NCI-H1694 (cell line): ENCODE measurements at places on chromosomes 5 and 9.

GRCh38 chr9:128191406-128192046 lies at the start of gene CIZ1:
Gene CIZ1 (minus strand): TSS chr9:128191572. CDS start chr9:128190857, 715 bp downstream.
- no peak for DNase-seq

DNA sequence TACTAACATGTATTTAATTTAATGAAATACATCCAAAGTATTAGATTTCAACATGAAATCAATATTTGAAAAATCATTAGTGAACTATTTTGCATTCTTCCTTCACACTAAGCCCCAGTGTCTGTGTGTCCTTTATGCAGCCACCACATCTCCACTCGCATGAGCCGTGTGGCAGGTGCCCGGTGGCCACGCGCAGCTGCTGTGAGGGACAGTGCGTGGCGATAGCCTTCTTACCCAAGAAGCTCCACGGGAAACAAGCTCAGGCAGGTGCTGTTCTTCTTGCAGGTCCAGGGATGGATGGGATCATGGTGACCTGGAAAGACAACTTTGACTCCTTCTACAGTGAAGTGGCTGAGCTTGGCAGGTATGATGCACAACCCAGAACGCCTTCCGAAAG lies 79.3 kb upstream of the OTULINL start:
- DNase-seq: no peak

GRCh38 chr9:97773091-97773490 lies 76.0 kb upstream of the XPA start:
- DNase-seq: no peak

- no peak for DNase-seq
Measured at GRCh38 chr5:180589771-180590542, 1.3 kb downstream of the SCGB3A1 start.

GRCh38 chr9:70746316-70746715 lies 331.9 kb upstream of the KLF9 start:
- no peak for DNase-seq

GRCh38 chr9:77794985-77795384 lies 146.9 kb upstream of the GNA14 start:
- no peak for DNase-seq

DNA sequence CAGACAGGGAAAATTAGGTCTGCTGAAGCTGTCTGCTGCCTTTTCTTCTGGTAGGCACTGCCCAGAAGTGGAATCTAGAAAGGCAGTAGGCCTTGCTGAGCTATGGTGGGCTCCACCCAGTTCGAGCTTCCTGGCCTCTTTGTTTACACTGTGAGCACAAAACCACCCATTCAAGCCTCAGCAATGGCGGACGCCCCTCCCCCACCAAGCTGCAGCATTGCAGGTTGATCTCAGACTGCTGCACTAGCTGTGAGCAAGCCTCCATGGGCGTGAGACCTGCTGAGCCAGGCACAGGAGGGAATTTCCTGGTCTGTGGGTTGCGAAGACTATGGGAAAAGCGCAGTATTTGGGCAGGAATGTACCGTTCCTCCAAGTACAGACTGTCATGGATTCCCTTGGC lies 18.5 kb downstream of the AGTPBP1 start:
- no peak for DNase-seq

GRCh38 chr9:96241391-96241809 lies 60.6 kb downstream of the HSD17B3 start:
- DNase-seq: no peak

DNA sequence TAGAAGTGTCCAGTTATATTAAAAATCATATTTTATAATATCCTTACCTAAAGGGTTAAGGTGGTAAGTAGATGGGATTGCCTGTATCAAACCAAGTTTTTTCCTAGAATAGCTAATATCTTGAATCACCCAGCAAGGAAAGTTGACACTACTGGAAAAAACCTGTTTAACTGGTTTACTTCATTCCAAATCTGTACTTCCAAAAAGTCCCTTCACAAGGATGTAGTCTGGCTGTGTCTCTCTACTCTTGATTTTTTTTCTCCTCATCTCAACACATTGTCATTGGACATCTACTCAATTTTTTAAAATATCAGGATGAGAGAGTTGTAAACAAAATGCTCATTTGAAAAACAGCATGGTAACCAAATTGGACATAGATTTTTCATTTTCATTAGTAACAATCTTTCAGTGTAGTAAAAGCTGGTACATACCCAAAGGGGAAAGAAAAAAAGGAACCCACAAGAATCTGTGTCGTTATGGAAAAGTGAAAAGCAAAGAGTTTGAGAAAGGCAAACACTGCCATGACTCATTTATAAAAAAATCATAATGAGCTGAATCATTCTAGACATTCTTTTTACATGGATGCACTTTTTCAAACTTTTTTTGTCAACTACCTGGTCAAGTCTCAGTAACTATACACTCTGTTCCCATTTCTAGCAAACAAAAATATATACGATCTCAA lies 173.5 kb downstream of the GLIS3 start:
- no peak for DNase-seq

DNA sequence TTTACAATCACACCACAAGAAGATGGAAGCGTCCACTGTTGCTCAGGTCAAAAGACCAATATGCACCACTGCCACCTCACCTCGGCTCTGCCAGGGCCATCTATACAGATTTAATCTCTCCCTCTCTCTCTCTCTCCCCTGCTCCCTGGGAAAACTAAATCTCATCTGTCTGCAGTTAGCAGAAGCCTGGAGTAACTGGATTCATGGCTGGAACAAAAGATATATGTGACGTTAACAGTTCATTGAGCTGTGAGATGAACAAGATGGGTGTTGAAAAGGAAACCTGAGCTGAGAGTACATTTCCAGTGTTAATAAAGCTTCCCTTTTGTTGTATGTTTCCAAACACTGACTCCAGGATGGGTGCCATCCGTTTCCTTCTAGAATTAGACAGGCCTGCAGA lies 369.7 kb downstream of the CDK5RAP2 start:
- no peak for DNase-seq

- no peak for DNase-seq
Measured at GRCh38 chr5:40442346-40442745, 237.4 kb upstream of the PTGER4 start.

GRCh38 chr5:135880801-135881200 lies 14.8 kb downstream of the IL9 start:
- no peak for DNase-seq

GRCh38 chr9:28234133-28234893 lies 661.0 kb upstream of the C9orf72 start:
- no peak for DNase-seq

DNA sequence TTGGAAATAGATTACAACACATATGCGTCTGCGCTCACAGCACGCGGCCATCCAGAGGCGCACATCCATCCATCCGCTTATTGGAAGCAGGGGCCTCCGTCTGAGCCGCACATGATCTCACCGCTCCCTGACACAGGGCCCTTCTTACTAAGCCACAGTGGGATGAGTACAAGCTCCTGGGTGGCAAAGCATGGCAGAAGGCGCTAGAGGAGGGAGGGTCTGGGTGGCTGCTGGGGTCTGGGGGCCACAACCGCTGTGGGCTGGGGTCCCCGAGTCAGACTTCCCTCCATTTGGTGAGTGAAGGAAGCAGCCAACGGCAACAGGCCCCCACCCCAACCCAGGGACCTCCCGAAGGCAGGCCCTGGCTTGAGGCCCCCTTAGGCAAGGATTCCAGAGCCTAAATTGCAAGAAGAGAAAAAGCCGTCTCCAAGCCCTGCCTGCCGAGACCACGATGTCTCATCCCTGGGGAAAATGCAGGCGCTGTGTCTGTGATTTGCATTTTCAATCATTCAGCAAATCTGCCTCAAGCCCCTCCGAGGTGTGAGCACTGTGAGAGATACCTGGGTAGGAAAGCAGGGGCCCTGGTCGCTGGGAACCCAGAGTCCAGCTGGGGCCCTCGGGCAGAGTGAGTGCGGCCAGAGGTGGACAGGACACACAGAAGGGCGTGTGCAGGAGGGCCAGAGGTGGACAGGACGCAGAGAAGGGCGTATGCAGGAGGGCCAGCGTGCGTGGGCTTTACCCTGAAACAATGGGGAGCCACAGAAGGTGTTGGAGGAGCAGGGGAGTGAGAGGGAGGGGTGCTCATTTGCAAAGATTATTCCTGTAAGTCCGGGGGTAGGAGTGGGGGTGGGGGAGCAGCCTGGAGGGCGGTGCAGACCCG lies 135.7 kb downstream of the OLFM1 start:
- no peak for DNase-seq

- peak; percentile 68 for DNase-seq
Measured at GRCh38 chr5:169302491-169303118, 1.7 kb upstream of the SLIT3 start.

GRCh38 chr5:16427587-16427986 lies 38.0 kb downstream of the ZNF622 start:
- no peak for DNase-seq

DNA sequence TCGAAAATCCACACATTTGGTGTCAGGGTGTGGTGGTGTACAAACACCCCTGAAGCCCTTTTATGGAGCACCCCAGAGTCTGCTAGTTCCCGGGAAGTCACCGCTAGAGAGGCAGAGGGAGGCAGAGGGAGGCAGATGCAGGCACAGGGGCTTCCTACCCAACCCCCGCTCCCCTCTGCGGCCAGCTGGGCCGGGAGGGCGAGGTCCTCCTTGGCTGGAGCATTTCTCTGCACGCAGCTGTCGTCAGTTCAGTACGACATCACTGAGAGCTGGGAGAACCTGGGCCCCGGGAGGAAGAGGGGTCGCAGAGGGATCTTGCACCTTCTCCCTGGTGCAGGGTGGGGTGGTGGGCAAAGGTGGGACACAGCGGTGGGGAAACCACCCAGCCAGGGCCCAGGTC lies 15.8 kb upstream of the UBAC1 start:
- DNase-seq: no peak

DNA sequence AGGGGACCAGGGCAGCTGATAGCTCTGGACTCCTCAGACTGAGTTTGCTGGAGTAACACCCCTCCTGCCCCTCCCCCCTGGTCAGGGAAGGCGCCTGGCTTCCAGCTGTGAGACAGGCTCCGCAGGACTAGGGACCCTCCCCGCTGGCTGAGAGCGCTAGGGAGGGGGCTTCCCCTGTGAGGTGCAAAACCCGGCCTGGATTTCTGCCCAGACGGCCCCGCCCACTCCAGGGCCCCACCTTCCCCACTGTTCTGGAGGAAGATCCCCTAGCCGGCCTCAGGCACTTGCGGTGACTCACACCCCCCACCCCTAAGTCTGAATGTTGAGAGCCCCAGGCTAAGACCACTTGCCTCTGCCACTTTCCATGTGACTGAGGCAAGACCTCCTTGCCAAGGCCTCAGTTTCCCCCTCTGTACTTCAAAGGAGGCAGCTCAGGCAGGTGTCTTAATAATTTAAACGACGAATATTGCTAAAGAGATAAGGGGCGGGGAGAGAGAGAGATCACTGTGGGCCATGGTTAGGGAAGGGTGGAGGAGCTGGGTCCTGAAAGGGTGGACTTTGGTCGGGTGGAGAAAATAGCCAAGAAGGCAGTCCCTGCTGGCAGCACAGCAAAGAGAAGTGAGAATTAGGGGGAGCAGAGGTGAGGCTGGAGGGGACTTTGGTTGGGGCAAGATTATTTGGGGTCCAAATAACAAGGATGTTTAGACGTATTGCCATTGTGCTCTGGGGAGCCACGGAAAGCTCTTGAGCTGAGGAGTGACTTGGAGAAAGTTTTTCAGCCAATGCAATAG lies 1.0 kb upstream of the DAB2IP start:
- DNase-seq: peak; percentile 54

GRCh38 chr5:32231929-32232328 lies 57.8 kb upstream of the GOLPH3 start:
- DNase-seq: no peak

DNA sequence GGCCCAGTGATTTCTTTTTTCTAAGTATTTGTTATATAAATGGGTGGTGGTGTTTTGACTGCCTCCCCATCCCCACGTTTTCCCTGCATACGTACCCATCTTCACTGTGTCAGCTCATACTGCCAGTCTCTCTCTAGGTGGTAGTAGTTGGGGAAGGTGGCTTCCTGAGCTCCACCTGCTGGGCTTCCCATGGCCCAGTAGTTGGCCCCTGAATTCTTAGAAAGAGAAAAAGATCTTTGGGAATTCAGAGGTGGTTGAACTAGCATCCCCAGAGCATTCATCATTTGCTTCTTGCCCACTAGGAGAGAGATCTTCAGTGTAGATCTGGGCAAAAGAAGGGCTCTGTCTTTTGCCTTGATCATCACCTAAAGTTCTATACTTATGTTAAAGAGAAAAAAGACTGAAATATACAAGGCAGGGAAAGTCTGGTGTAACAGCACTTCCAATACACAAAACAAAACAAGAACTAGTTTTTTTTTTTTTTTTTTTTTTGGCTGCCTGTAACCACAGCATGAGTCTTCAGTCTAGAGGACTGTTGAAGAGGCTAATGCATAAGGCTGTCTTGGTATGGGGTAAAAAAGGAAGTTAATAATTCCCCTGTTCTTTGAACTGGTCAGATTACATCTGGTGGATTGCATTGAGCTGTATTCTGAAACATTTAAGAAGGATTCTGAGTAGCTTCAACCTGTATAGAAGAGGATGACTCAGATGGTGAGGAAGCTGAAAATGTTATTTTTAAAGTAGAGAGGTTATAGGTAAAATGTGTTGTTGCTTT lies 128.7 kb downstream of the ATG10 start:
- no peak for DNase-seq

DNA sequence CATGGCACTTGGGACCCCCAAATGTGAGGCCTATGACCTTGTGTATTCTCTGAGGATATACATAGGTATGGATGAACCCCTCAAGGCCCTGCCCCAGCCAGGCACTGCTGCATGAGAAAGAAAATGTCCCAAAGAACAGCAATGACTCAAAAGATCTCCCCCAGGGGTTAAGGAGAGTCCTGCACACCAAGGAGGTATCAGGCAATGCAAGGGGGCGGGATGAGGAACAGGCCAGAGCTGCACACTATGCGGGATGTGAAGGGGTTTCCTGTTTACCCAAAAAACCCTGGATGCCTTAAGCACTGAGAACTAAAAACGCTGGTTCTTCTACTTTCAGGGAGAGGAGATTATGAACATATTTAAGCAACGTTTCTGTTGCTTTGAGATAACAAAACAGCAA lies 3.4 kb downstream of the RAPGEF1 start:
- DNase-seq: no peak

GRCh38 chr5:155460501-155460931 lies 447.0 kb downstream of the KIF4B start:
- no peak for DNase-seq

GRCh38 chr9:71822456-71822855 lies 54.1 kb upstream of the CEMIP2 start:
- DNase-seq: no peak

- DNase-seq: no peak
Measured at GRCh38 chr9:114923918-114924317, 6.5 kb downstream of the TNFSF8 start.

DNA sequence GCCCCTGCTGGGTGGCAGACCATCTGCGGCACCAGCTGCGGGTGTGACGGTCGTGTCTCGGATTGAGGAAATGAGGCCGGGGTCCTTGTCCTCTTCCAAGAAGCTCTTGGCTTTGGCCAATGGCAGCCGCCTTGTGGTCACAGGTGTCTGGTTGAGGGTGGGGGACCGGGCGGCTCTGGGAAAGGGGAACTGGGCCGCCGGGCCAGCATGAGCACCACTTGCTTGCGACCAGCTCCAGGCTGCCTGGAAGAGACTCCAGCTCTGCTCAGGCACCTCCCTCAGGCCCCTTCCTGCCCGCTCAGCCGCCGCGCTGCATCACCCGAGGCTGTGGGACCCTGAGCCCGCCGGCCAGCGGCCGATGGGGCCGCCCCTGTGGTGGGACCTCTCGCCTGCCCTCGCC lies 59.7 kb downstream of the RXRA start:
- no peak for DNase-seq
